ENCODE measurements at places on chromosomes 5 and 9.

DNA sequence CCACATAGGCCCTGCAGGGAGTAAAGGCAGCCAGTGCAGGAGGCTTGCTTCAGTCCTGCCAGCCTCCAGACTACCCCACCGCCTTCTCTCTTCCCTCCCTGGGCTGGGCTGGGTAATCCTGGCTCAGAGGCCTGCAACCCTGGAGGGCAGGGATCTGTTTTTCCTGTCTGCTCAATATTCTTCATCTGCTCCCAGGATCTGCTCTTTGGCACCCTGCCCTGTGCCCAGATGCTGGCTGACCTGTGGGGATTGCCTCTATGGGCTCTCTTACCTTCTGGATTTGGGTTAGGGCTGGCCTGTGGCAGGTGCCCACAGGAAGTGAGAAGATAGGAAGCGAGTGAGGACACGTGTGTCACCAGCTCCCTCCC lies 7.3 kb upstream of the ANGPTL2 start:
- DNase-seq = no peak

- DNase-seq = no peak
Observed at GRCh38 chr9:87513161-87513560, 15.5 kb downstream of the DAPK1 start.

GRCh38 chr5:55036477-55036876 lies 12.4 kb downstream of the GZMK start:
- DNase-seq = no peak

DNA sequence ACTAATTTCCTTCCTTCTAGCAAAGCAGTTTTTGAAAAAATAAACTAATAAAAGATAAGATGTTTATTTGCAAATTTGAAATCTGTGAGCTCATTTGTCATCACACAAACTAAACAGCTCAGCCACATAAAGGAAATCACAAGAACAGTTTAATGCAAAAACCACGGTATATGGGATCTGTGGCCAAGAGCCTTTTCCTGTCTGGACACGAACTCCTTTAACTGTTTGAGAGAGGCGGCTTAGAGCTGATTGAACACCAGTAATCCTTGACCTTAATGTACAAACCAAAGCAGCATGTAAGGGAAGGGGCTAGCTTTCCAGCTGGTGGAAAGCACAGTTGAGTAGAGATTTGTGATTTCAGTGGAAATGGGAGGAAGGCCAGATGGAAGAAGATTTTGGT lies 66.3 kb upstream of the SPINK5 start:
- DNase-seq = no peak

GRCh38 chr5:107867266-107867665 lies 196.5 kb upstream of the EFNA5 start:
- DNase-seq = no peak

DNA sequence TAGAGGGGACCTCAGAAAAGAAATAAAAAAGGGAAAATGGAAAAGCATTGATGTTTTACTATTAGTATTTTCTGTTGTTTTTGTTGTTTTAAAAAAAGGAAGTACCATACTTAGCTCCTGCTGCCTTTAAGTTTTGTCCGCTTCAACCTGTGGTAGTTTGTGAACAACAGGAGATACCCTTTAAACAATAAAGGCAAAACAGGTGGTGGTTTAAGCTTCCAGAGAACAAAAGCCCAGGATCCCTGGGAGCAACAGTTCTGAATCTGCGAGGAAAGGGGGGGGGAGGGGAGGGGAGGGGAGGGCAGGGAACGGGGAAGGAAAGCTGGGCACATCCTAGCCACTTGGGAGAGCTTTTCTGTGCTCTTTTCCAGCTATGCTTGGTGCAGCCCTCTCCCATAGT lies 2.1 kb upstream of the PSIP1 start:
- DNase-seq = no peak

DNA sequence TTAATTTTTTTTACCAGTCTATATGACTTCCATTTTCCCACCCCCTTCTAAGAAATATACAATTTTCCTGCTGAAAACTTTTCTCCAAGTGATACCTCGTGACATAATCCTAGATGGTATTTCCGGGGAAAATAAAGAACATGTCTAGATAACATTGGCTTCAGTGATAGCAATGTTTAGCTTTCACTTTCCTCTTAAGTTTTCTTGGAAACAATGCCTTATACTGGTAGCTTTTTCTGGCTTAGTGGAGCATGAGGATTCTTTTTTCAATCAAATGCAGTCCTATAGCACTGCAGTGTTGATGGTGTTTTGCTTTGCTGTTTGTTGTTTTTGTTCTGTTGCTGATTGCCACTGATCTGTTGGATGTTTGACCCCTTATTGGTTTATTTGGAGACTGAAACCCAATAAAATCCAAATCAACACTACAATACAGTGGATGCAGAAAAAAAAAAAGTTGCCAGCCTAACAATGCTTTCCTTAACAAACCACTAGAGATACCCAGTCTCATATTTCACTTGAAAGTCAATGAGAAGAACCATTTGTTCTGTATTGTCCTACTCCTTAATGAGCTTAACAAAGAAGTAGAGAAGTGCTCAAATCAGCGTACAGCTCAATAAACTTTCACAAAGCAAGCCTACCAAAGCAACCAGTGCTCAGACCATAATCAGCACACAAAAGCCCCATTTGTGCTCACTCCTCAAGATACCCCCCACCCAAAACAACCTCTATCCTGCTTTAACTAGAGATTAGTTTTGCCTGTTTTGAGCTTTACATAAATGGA lies 74.2 kb upstream of the GRAMD2B start:
- DNase-seq = no peak
